ENCODE measurements at places on chromosomes 5 and 9. TPM values are rescaled to one million over a fixed set of nuclear protein-coding genes. Genes with fewer than 3 reads are reported as not detected.

DNA sequence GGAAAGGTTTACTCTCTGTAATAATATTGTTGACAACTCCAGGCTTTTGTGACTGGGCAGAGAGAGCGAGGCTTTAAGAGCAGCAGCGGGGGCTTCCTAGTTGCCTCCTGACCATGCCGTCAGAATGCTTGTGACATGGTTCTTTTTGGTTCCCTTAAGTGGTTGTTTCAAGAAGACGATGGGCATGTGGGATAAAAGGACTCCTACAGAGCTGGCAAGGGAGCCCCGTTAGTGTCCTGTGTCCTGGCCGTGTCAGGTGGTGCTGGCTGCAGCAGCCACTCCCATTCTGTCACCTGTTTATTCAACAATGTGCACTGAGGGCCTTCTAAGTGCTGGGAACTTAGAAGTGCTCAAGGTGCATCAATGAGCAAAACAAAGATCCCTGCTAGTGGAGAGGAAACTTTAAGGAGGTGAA is 19.7 kb downstream of the LCP2 start:
- H3K27ac ChIP-seq, result no peak overlapping the region
- DNase-seq, result no peak
- H3K27me3 ChIP-seq, result peaks cover 8% of the 10 kb centered on the region
- H3K4me1 ChIP-seq, result peaks cover 35% of the 10 kb centered on the region
- no peak overlapping the region for H3K4me3 ChIP-seq

DNA sequence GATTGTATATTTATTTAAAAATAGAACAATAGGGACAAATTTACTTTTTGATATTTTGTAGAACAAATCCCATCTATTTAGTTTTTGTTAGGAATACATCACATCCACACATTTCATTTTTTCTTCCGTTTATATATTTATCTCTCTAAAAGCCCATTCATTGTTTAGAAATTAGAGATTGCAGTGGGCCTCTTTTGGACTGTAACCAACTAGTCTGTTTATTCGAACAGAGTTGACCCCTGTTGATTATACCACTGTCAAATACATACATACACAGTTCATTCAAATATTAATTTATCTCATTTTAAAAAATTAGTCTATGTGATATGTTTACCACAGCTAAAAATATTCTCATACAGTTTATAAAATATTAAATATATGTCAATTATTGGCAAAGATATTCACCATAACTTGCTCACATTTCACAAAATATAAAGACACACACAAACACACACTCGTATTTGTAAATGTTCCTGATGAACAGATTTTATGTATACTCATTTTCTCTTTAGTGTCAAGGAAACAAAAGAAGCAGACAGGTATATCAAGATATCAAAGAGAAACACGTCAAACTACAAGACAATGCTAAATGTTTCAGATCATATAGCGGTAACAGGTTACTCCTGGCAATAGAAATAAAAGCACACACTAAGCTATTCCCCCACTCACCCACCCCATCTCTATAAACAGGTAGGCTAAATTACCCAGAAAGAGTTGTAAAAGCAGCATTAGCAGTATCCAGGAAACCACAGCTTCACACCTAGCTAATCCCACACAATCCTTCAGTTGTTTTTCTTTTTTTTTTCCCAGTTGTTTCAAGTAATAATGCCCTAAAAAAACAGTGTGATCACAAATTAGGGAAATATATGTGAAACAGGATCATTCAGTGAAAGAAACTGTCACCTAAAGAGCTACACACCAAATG is 283.9 kb downstream of the ADAMTS6 start:
- H3K4me1 ChIP-seq, result no peaks in the 10 kb centered on the region
- no peaks in the 10 kb centered on the region for H3K36me3 ChIP-seq
- no peak overlapping the region for H3K27ac ChIP-seq

GRCh38 chr5:94376672-94377345 is 241.6 kb downstream of the KIAA0825 start:
- no peak for DNase-seq
- no peaks in the 10 kb centered on the region for H3K27me3 ChIP-seq
- no peak overlapping the region for H3K27ac ChIP-seq
- no peaks in the 10 kb centered on the region for H3K36me3 ChIP-seq

- no peaks in the 10 kb centered on the region for H3K4me1 ChIP-seq
- H3K27ac ChIP-seq, result no peak overlapping the region
- no peaks in the 10 kb centered on the region for H3K27me3 ChIP-seq
- H3K36me3 ChIP-seq, result peaks cover 7% of the 10 kb centered on the region
Observed at GRCh38 chr9:110241858-110242321, 14.4 kb downstream of the TXN start.

The SPINK6 gene
- not detected for total RNA-seq

DNA sequence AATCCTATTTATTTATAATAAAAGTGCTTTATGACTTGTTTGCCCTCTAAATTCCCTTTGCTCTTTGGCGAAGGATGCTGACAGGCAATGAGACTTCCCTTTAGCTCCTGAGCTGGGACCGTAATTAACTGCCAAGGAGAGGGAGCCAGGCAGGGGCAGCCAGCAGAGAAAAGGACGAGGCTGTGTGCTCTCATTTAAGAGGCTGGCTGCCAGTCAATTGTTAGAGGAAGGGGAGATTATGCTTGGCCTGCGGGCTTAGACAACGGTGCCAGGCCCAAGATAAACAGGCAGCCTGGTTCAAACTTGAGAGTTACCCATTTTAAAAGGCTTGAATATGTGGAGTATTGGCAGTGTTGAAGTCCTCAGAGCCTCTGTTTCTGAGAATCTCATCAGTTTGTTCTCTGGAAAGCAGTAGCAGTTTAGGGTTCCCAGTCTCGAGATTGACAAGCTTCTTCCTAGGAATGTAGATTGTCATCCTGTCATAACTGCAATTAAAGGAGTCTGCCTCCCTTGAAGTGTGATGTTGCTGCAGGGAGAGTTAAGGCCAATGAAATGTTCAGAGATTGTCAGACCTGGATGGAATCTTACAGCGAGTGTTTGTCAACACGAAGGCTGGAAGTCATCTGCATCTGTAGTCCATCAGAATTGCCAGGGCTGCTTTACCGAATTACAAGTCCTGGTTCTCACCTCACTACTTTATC is 113.2 kb downstream of the JAKMIP2 start:
- no peaks in the 10 kb centered on the region for H3K4me1 ChIP-seq
- no peaks in the 10 kb centered on the region for H3K36me3 ChIP-seq
- no peaks in the 10 kb centered on the region for H3K27me3 ChIP-seq

The DNAJB5 gene
- 26.9 TPM for total RNA-seq

The PCDHGB4 gene
- 14.9 TPM for total RNA-seq

- H3K36me3 ChIP-seq, result no peaks in the 10 kb centered on the region
- H3K27me3 ChIP-seq, result no peaks in the 10 kb centered on the region
- no peak overlapping the region for H3K4me3 ChIP-seq
- DNase-seq, result no peak
- H3K4me1 ChIP-seq, result peaks cover 8% of the 10 kb centered on the region
- no peak overlapping the region for H3K27ac ChIP-seq
Observed at GRCh38 chr5:39226558-39226957, 7.2 kb upstream of the FYB1 start.

GRCh38 chr5:126624534-126624933 is 23.8 kb downstream of the PHAX start:
- peaks cover 22% of the 10 kb centered on the region for H3K36me3 ChIP-seq
- no peak overlapping the region for H3K27ac ChIP-seq
- H3K4me3 ChIP-seq, result no peak overlapping the region
- no peaks in the 10 kb centered on the region for H3K27me3 ChIP-seq

GRCh38 chr5:148776780-148777179 is 49.6 kb upstream of the ADRB2 start:
- no peaks in the 10 kb centered on the region for H3K27me3 ChIP-seq
- H3K36me3 ChIP-seq, result no peaks in the 10 kb centered on the region
- H3K27ac ChIP-seq, result no peak overlapping the region
- no peaks in the 10 kb centered on the region for H3K4me1 ChIP-seq
- no peak overlapping the region for H3K4me3 ChIP-seq
- no peak for DNase-seq

DNA sequence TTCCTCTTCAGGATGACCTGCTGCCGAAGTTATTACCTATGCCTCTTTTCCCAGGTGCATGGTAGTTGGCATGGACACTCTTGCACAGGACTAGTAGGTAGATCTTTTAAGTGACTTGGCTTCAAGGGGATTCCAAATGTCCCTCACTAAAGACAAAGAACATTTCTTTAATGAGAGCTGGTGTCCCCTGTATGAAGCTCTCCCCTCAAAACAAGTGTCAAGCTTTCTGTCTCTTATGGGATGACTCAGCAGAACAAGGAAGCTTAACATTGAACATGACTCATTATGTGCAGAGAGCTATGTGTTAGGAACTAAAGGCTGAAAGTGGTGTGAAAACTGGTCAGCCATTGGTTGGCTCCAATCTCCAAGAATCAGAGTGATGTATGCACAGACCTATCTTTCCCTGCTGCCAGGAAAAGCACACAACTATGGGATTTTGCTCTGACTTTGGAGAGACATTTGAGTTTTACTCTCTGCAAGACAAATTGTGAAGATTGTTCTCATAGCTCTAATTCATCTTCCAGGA is 120.5 kb downstream of the PRDM6 start:
- H3K27me3 ChIP-seq, result no peaks in the 10 kb centered on the region
- H3K4me3 ChIP-seq, result no peak overlapping the region
- H3K27ac ChIP-seq, result no peak overlapping the region
- DNase-seq, result no peak

Measured in neural progenitor cell (in vitro differentiated cells).